Femur (tissue), 1 donor: ENCODE measurements at places on chromosomes 16 and 17.
A peak's percentile ranks its signal among the peaks of the same experiment; 100 is the strongest.

DNA sequence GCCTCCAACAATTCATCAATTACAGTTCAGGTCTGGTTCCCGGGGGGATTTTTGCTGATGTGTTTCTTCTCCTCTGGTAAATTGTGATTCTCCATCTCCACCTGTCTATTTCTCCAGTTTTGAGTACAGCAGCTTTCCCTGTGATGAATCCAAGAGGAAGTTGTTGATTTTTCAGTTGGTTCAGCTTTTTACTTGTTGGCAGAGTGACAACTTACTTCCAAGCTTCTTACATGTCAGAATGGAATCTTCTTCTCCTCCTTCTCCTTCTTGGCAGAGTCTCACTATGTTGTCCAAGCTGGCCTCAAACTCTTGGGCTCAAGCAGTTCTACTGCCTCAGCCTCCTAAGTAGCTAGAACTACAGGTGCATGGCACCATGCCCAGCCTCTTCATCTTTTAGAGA is 33.4 kb upstream of the TMEM92 start:
- no peak for DNase-seq

DNA sequence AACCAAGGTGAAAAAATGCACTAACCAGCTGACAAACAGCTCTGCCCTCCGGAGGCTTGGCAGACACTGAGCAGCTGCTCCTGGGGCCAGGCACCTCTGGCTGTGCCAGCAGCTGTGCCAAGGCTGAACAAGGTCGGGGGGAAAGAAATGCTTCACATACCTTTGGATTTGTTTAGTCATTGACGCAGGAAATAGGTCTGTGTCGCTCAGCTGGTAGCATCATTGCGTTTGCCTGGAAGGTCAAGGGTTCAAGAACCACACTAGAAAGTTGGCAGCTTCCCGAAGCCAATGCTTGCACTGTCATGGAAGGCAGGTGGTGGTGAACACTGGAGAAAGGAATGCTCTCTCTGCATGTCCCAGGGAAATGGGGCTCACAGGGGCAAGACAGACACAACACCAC is 63.5 kb downstream of the PCTP start:
- no peak for DNase-seq

GRCh38 chr16:65305266-65305959 is 183.6 kb upstream of the CDH11 start:
- DNase-seq: no peak

- DNase-seq: no peak
These were observed 323.0 kb upstream of the TBX2 start for GRCh38 chr17:61076621-61077031.

- DNase-seq: no peak
These were observed 15.9 kb downstream of the CHAD start for GRCh38 chr17:50452630-50453300.

DNA sequence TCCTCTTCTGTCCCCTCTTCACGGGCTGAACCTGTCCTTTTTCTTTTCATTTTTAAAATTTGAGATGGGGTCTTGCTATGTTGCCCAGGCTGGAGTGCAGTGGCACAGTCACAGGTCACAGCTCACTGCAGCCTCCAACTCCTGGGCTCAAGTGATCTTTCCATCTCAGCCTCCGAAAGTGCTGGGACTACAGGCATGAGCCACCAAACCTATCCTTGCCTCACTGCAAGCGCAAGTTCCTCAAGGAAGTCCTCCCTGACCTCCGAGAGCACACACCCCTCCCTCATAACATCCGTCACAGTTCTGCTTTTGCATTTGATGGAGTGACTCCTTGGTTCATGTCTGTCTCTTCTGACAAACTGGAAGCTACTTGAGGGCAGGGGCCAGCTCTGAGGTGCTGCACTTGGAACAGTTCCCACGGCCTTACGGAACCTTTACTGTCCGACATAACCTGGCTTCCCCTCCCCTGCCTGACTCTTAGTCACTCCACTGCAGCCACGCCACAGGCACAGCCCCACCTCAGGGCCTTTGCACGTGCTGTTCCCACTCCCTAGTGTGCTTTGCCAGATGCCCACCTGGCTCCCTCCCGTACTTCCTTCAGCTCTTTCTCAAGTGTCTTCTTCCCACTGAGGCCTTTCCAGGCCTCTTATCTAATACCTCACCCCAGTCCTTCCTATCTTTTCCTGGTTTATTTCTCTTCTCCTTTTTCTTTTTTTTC is 4.4 kb downstream of the TBX6 start:
- no peak for DNase-seq

GRCh38 chr17:33623841-33624240 is 330.7 kb upstream of the ASIC2 start:
- DNase-seq: no peak

DNA sequence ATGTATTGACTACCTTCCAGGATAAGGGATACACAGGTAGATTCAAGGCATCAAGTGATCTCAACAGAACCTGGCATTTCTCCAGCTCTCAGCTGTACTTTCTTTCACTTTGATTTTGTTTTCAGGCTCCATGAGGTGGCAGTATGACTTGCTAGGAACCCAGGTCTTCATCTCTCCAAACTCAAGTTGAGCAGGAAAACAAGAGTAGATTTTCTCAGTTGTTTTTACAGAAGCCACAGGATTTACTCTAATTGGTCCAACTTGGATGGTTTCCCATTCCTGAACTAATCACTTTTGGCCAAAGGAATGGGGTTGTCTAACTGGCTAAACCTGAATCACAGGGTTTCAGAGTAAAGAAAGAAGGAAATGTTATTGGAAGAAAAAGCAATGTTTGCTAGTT is 146.6 kb downstream of the TRIM37 start:
- DNase-seq: no peak

- DNase-seq: no peak
These were observed 6.2 kb upstream of the TMEM100 start for GRCh38 chr17:55728833-55729232.

DNA sequence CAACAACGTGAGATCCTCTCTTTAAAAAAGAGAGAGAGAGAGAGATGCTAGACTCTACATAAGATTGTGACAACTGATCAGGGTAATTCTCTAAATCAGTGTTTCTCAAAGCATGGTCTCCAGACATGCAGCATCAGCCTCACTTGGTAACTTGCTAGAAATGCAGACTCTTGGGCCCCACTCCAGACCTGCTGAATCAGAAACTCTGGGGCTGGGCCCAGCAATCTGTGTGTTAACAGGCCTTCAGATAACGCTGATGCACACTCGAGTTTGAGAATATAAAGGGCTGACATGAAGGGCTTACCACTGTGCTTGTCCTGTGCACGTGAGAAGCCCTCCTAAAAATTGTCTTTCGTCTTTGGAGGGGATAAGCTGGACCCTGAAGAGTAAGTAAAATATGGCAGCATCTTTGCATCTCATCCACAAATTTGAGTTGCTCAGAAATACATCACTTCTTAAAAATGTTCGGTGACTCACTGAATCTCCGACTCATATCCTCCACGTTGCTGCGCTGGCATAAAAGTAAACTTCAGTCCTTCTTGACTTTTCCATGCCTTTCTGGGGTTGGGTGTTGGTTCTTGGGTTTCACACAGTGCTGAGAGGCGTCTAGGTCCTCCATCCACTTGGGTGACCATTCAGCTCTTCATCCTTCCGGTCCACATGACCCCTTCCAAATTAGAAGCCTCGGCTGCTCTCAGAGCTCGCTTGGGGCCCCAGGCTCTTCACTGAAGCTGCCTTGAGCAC is 26.1 kb upstream of the KDM8 start:
- DNase-seq: no peak

DNA sequence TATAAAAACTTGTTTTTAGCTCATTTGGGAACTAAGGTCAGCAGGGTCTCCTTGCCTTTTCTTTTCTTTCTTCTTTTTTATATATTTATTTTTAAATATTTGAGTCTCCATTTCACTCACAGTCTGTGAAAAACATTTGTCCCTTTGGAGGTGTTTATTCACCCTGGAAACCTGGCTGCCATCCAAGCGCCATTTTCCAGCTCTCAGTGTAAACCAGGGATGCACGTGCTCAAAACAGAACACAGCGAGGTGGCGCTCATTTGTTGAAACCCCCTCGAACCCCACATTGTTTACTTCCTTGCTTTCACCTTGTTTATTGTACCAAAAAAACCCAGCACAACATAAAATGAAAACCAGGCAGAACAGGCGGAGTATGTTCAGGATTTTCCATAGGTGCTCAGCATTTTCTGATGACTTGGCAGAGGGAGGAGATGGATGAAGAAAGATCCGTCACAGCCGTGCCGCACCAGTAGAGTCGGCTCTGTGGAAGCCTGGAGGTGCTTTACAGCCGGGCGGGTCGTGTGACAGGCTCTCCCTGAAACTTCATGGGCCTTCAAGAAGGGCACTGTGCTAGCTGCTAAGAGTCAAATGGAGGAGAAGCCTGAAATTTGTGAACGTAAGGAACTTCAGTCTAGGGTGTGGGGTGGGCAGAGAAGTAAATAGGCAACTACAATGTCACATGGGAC is 284.4 kb downstream of the FOXL1 start:
- DNase-seq: peak; percentile 75

DNA sequence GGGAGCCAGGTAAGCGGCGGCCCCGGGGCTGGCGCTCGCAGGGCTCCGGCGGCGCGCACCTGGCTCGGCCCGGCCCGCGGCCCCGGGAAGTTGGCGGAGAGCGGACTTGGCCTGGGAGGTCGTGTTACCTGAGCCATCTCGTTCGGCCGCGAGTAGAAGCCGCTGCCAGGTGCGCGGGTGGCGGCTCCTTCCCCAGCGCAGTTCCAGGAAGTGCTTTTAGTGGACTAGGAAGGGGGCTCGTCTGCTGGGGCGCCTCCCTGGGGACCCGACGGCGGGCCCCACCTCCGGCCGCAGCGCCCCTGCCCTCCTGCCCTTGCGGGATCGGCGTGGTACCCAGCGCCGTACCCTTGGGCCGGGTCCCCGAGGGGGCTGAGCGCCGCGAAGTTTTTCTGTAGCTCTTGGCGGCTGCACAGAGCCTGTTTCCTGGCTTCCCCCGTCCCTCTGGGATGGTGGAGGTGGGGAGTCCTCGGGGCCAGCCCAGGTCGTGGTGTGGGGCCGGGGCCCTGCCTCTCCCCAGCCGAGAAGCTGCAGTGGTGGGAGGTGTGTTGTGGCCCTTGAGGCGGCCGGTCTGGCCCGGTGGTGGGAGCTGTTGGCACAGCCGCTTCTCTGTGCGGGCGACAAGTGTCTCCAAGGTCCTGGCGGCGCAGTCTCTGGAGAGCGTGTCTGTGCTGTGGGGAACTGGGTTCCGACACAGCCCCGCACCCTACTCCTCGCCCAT is 96.9 kb downstream of the RAB11FIP4 start:
- no peak for DNase-seq

- peak; percentile 42 for DNase-seq
These were observed 521 bp downstream of the C16orf87 start for GRCh38 chr16:46830417-46830901.

DNA sequence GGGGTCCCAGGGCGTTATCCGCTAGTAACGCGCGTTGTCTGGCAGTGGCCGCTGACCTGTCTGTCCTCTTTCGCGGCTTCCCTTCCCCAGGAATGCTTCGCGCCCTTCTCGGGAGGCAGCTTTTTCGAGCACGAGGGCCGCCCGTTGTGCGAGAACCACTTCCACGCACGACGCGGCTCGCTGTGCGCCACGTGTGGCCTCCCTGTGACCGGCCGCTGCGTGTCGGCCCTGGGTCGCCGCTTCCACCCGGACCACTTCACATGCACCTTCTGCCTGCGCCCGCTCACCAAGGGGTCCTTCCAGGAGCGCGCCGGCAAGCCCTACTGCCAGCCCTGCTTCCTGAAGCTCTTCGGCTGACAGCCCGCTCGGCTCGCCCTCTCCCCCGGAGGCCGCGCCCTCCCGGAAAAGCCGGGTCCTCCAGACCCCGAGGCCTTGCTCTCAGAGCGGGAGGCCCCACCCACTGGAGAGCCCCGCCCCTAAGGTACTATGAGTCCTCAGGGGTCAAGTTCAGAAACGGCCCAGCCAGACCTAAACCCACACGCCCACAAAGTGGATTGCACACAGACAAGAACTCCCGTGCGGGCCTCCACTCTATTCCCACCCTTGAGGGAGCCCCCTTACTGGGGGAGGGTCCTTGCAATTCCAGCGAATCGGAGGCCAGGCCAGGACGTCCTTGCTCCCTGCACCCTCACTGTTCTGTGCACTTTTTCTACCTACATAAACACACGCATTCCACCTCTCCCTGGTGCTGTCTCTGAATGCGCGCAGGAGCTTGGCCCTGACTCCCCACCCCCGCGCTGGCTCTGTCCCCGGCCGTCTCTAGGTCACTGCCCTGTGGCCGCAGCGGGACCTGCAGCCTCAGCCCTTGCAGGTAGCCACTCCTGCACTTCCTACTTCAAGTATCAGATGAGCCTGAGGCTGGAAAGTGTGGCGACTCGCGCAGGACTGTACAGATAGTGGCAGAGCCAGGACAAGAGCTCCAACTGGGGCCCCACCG is 5.4 kb upstream of the SLC5A2 start:
- DNase-seq: no peak

DNA sequence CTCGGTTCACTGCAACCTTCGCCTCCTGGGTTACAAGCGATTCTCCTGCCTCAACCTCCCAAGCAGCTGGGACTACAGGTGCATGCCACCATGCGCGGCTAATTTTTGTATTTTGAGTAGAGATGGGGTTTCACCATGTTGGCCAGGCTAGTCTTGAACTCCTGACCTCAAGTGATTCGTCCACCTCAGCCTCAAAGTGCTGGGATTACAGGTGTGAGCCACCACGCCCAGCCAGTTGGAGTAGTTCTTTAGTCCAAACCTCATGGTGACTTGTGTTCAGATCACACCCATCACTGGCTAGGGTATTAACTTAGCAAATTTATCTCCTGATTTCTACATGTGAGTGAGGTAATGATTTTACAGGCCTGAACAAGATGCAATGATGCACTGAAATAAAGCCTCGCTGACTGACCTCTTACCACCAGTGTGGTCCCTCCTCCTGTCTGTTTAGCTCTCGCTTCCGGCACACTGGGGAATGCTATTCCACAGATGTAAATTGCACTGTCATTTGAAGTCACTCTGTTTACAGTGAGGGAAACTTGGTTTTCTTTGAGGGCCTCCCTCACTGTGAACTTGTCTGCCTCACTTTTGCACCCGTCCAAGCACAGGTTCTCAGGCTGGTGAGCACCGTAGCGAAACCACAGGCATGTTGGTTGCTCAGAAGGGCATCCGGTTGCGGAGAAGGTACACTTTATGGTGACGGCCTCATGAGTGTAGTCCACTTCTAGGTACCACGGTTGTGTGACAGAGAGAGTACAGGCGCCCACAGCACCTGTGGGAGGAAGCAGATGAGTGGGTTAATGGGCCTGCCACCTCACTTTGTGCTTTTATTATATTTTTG is 5.5 kb downstream of the IGSF6 start:
- no peak for DNase-seq
